ENCODE measurements at places on chromosomes 5 and 9.

GRCh38 chr5:137186759-137187461 is 312.2 kb downstream of the SPOCK1 start:
- DNase-seq: peak; percentile 87

DNA sequence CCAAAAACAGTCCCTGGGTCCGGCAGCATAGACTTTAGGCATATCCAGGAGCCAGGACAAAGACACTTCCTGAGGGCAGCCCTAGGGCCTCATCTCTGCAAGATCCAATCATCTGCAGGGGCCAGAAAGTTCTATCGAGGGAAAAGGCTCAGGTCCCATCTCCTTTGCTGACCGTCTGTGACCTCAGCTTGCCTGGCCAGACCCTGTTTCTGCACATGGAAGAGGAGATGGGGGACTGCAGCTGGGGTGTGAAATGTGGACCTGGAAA is 51.0 kb upstream of the FCN1 start:
- no peak for DNase-seq

DNA sequence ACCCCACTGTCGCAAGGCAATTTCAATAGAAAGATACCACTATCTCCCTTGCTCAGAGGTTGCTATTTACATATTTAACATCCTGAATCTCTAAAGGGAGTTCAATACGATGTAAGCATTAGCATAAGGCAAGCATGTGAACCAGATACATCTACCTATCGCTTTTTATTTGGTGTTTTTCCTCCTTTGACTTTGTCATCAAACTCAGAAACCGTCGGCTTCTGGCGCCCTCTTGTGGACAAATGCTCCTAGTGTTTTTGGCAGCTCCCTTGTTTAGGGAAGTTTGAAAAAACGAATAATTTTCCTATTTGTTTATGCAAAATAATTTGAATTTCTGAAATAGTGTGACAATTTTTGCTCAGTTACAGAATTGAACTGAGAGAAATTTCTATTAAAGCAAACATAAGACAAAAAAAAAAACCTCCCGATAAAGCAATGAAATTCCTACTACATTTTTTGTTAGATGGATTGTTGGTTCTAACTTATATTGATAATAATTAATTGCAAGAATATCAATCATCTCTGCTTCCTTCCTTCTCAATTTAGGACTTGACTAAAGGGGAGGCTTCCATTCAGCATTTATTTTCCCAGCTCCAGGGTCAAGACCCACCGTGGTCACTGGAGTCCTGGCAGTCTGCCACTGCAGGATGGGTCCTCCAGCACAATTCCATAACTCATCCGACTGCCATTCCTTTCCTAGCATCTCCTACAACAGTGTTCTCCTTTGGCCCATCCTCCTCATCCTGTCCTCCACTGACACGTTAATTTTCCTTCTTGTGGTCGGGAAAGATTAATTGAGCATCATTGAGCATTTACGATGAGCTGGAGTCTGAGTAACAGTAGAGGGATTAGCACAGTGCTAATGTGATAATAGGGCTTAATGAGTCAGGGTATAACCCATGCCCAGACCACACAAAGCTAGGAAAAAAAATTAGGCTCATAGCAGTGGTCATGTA is 131.8 kb upstream of the CHD1 start:
- DNase-seq: peak; percentile 54

DNA sequence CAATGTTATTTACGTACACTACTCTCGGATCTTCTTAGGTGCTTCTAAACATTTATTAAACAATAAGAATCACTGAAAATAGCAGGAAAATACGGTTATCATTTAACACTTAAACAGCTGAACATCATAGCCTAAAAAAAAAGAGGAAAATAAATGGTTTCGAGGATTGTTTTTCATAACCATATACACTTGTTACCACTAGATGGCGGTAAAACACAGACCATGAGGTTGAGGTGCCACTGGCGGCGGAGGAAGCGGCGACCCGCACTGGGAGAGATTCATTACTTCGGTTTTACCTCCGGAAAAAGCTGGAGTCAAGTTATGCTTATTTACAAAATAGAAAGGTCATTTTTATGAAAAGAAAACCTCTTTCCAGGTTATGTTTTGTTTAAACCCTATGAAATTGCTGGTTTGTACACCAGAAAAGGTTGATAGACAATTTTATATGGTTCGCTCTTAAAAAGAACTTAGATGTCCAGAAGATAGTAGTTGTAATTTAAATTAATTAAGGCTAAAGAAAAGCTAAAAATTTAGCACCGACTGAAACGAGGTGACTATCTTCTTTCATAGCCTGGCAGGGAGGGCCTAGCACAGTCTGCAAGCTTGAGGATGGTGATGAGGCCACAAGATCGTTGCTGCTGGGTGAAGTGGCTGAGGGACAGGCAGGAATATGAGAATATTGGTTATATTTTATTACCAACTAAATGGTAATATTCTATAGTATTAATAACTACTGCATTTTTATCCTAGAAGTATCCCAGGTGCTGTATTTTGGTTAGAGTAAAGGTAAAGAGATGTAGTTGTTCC is 605.7 kb downstream of the RAB3C start:
- peak; percentile 67 for DNase-seq

DNA sequence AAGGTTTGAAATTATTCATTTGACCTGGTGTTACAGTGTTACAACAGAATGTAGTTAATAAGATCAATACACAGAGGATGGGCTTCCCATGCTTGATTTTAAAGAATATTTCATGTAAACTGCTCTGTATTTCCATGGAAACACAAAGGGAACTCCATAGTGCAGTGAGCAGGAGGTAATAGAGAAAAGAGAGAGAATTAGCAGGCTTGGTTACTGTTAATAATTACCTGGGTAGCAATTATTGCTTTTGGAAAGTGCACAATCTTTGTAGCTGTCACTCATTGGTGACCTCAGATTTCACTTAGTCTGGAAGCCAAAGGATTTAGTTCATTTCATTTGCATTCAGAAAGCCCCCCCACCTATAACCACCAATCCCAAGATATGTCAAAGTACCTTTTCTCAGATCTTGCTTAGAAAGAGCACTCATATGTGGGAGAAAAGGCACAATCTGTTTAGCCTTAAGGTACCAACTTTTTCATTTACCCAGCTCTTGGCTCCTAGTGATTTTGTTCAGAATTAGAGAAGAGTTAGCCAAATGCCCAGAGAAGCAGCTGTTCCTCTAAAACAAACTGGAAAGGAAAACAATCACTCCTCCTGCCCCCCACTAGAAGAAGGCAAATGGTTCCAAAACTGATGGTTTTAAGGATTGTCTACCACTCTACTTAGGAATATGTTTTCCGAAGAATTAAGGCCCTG is 234.5 kb upstream of the SLC24A2 start:
- no peak for DNase-seq

- no peak for DNase-seq
These were observed 105.5 kb downstream of the KLHL3 start for GRCh38 chr5:137630216-137630971.

Measured in amniotic epithelial cell (primary cell).